ENCODE measurements at places on chromosomes 6 and 20. TPM values are rescaled to one million over a fixed set of nuclear protein-coding genes. Genes with fewer than 3 reads are reported as not detected.

HAO1 gene
- total RNA-seq: not detected

TAAR2 gene
- not detected for total RNA-seq

CNR1 gene
- total RNA-seq: 1.3 TPM

EEF1A2 gene
- 5.0 TPM for total RNA-seq

TRDN gene
- not detected for total RNA-seq

FAM162B gene
- total RNA-seq: 4.3 TPM

ETV7 gene
- total RNA-seq: 0.09 TPM

SNAP91 gene
- 0.51 TPM for total RNA-seq

ANKRD66 gene
- total RNA-seq: not detected

UBD gene
- 5.8 TPM for total RNA-seq

RPS6KA2 gene
- 166 TPM for total RNA-seq

LAMP5 gene
- 0.34 TPM for total RNA-seq

PSMB9 gene
- total RNA-seq: 68.9 TPM

PCNA gene
- 131 TPM for total RNA-seq

CD40 gene
- total RNA-seq: 21.3 TPM

TGM3 gene
- total RNA-seq: not detected

MUC21 gene
- total RNA-seq: not detected

KIF13A gene
- 48.2 TPM for total RNA-seq

TOX2 gene
- total RNA-seq: 1.5 TPM

All from dermis blood vessel endothelial cell (primary cell).